ENCODE measurements at places on chromosomes 16 and 17. TPM values are rescaled to one million over a fixed set of nuclear protein-coding genes. Genes with fewer than 3 reads are reported as not detected.
A peak's percentile ranks its signal among the peaks of the same experiment; 100 is the strongest.

ITGB4 gene
- 50.8 TPM for total RNA-seq

GRCh38 chr16:50244504-50245416 lies 21.6 kb upstream of the ADCY7 start:
- peak overlapping the region; percentile 47 for H3K4me3 ChIP-seq
- peaks cover 14% of the 10 kb centered on the region for H3K4me1 ChIP-seq
- H3K27ac ChIP-seq, result peak overlapping the region; percentile 89
- no peaks in the 10 kb centered on the region for H3K36me3 ChIP-seq

- H3K27ac ChIP-seq, result no peak overlapping the region
- no peaks in the 10 kb centered on the region for H3K27me3 ChIP-seq
- peaks cover 16% of the 10 kb centered on the region for H3K4me1 ChIP-seq
- DNase-seq, result no peak
- peaks cover 5% of the 10 kb centered on the region for H3K36me3 ChIP-seq
Measured at GRCh38 chr16:87415441-87415840, 23.3 kb downstream of the MAP1LC3B start.

ESRP2 gene
- 109 TPM for total RNA-seq

CASKIN1 gene
- 6.6 TPM for total RNA-seq

- DNase-seq, result no peak
- H3K4me3 ChIP-seq, result no peak overlapping the region
- no peaks in the 10 kb centered on the region for H3K36me3 ChIP-seq
- H3K4me1 ChIP-seq, result peaks cover 58% of the 10 kb centered on the region
- H3K27ac ChIP-seq, result peak overlapping the region; percentile 46
Measured at GRCh38 chr17:76642032-76642561, 1.5 kb downstream of the ST6GALNAC1 start.

ASIC2 gene
- total RNA-seq, result not detected

GRCh38 chr16:29645694-29646187 lies 17.3 kb upstream of the SPN start:
- H3K27ac ChIP-seq, result no peak overlapping the region
- no peaks in the 10 kb centered on the region for H3K27me3 ChIP-seq
- no peaks in the 10 kb centered on the region for H3K36me3 ChIP-seq
- peak; percentile 72 for DNase-seq
- H3K4me1 ChIP-seq, result peaks cover 8% of the 10 kb centered on the region
- H3K4me3 ChIP-seq, result no peak overlapping the region

DNA sequence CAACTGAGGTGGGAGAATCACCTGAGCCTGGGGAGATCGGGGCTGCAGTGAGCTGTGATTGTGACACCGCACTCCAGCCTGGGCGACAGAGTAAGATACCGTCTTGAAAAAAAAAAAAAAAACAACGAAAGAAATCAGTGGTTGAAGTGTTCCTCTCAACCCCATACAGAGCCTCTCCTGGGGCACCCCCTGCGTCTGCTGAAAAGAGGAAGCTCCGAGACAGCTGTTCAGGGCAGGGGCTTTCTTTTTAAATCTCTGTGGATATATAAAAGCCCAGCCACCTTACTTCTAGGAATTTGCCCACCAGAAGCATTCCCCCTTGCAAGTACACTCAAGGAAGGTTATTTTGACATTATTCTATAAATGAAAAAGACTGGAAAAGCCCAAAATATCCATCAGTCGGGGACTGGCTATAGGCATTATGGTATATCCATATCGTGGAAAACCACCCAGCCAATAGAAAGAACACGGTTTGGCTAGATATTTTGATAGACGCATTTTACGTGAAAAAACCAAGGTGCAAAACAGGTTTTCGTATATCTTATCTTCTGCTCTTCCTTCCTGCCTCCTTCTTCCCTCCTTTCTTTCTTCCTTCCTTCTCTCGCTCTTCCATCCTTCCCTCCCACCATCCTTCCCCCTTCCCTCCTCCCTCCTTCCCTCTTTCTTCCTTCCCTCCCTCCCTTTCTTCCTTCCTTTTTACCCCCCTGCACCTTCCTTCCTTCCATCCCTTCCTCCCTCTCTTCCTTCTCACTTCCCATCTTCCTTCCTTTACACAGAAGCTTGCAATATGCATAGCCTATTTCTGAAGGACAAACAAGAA lies 9.2 kb upstream of the CCL22 start:
- no peaks in the 10 kb centered on the region for H3K4me1 ChIP-seq
- H3K27me3 ChIP-seq, result no peaks in the 10 kb centered on the region
- no peak overlapping the region for H3K27ac ChIP-seq
- no peak for DNase-seq
- H3K36me3 ChIP-seq, result no peaks in the 10 kb centered on the region

DNA sequence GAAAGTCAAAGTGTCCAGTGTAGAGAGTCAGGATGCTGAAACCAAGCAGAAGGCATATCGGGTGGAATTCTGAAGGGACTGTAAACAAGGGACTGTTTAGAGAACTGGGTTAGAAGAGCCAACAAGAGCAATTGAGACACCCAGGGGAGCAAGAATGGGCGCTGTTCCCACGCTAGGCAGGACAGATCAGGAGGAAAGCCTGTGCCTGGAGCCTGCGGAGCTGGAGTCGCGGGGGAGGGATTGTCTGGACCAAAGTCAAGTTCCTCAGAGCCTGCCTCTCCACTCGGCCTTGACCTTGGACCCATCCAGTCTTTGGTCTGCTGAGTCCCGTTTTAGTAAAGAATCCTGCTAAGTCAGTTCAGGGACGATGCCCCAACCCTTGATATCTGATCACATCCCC lies 14.7 kb upstream of the KLHL36 start:
- DNase-seq, result no peak
- H3K4me1 ChIP-seq, result no peaks in the 10 kb centered on the region
- no peak overlapping the region for H3K27ac ChIP-seq
- no peak overlapping the region for H3K4me3 ChIP-seq
- no peaks in the 10 kb centered on the region for H3K27me3 ChIP-seq

SLFN13 gene
- total RNA-seq, result not detected

- H3K27me3 ChIP-seq, result no peaks in the 10 kb centered on the region
- no peak overlapping the region for H3K27ac ChIP-seq
- DNase-seq, result no peak
- H3K4me1 ChIP-seq, result peaks cover 10% of the 10 kb centered on the region
Measured at GRCh38 chr17:57694051-57694450, 51.0 kb downstream of the CCDC182 start.

- peaks cover 24% of the 10 kb centered on the region for H3K4me1 ChIP-seq
- H3K36me3 ChIP-seq, result no peaks in the 10 kb centered on the region
- no peaks in the 10 kb centered on the region for H3K27me3 ChIP-seq
- DNase-seq, result no peak
- no peak overlapping the region for H3K4me3 ChIP-seq
Measured at GRCh38 chr16:13634959-13635358, 285.0 kb upstream of the ERCC4 start.

- no peak for DNase-seq
- no peak overlapping the region for H3K4me3 ChIP-seq
- no peak overlapping the region for H3K27ac ChIP-seq
Measured at GRCh38 chr16:25568991-25569390, 122.8 kb upstream of the HS3ST4 start.

KRTAP3-1 gene
- 7.9 TPM for total RNA-seq

ABCC11 gene
- 0.21 TPM for total RNA-seq

- H3K27me3 ChIP-seq, result no peaks in the 10 kb centered on the region
- H3K4me1 ChIP-seq, result no peaks in the 10 kb centered on the region
- no peak overlapping the region for H3K27ac ChIP-seq
- DNase-seq, result no peak
- no peaks in the 10 kb centered on the region for H3K36me3 ChIP-seq
Measured at GRCh38 chr16:88083582-88083981, 132.3 kb downstream of the BANP start.

ZPBP2 gene
- not detected for total RNA-seq

GRCh38 chr16:20614186-20615141 lies 38.3 kb upstream of the ACSM2B start:
- H3K27me3 ChIP-seq, result no peaks in the 10 kb centered on the region
- DNase-seq, result no peak
- H3K36me3 ChIP-seq, result no peaks in the 10 kb centered on the region
- no peak overlapping the region for H3K27ac ChIP-seq
- no peaks in the 10 kb centered on the region for H3K4me1 ChIP-seq
- H3K4me3 ChIP-seq, result no peak overlapping the region

CA4 gene
- total RNA-seq, result not detected

TPSG1 gene
- total RNA-seq, result not detected

GRCh38 chr16:69085032-69085695 lies 20.3 kb upstream of the HAS3 start:
- peaks cover 12% of the 10 kb centered on the region for H3K4me1 ChIP-seq
- H3K4me3 ChIP-seq, result no peak overlapping the region
- H3K36me3 ChIP-seq, result no peaks in the 10 kb centered on the region
- H3K27ac ChIP-seq, result no peak overlapping the region
- DNase-seq, result no peak
- no peaks in the 10 kb centered on the region for H3K27me3 ChIP-seq

DNA sequence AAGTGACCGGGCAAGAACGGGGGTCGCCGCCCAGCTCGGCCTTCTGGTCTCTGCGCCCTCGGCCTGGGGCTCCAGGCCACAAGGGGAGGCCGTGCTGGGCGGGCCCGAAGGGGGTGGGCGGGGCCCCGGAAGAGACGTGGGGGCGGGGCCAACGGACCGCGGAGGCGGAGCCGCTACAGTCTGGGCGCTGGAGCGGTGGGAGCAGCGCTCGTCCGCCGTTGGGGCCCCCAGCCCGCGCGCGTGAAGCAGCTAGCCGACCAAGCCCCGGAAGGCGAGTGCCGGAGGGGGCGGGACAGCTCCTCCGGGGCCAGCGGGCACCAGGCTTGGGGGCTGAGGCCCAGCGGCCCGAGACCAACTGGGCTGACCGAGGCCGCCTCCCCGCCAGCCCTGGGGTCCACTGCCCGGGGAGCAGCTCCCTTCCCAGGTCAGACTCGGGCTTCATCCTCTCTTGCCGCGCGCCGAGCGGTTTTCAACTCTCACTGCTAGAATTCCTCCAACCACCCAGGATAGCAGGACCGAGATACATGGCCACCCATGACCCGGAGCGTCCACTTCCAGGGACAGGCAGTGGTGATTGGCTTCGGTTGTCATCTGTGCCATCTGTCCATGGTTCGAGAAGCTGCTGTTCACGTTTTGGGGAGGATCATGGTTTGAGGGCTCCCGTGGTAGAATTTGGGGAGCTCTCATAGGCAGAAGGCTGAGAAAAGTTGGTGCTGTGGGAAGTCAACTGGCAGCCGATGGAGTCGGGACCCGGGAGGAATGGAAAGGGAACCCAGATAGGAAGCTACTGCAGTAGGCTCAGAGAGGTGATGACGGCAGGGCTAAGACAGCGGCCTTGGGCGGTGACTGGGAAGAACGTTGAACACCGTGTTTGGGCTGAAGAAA lies 44.6 kb upstream of the LCMT1 start:
- H3K36me3 ChIP-seq, result no peaks in the 10 kb centered on the region
- H3K27me3 ChIP-seq, result no peaks in the 10 kb centered on the region
- H3K27ac ChIP-seq, result peak overlapping the region; percentile 91
- H3K4me3 ChIP-seq, result peak overlapping the region; percentile 54

DLG4 gene
- total RNA-seq, result 1.8 TPM

DNA sequence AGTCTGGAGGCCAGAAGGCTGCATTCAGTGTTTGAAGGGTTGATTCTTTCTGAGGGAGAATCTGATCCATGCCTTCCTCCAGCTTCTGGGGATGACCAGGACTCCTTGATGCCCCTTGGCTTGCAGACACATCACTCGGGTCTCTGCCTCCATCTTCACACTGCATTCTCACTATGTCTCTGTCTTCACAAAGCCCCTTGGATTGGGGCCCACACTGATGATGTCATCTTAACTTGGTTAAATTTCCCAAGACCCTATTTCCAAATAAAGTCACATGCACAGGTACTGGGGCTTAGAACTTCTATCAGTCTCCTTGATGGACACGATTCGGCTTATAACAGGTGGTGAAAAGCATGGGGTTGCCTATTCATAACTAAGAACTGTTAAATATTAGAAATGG lies 112.1 kb upstream of the MYOCD start:
- H3K4me3 ChIP-seq, result no peak overlapping the region
- no peak for DNase-seq
- no peaks in the 10 kb centered on the region for H3K27me3 ChIP-seq
- H3K4me1 ChIP-seq, result no peaks in the 10 kb centered on the region

GEMIN4 gene
- total RNA-seq, result 19.1 TPM

COX6A2 gene
- not detected for total RNA-seq

DNA sequence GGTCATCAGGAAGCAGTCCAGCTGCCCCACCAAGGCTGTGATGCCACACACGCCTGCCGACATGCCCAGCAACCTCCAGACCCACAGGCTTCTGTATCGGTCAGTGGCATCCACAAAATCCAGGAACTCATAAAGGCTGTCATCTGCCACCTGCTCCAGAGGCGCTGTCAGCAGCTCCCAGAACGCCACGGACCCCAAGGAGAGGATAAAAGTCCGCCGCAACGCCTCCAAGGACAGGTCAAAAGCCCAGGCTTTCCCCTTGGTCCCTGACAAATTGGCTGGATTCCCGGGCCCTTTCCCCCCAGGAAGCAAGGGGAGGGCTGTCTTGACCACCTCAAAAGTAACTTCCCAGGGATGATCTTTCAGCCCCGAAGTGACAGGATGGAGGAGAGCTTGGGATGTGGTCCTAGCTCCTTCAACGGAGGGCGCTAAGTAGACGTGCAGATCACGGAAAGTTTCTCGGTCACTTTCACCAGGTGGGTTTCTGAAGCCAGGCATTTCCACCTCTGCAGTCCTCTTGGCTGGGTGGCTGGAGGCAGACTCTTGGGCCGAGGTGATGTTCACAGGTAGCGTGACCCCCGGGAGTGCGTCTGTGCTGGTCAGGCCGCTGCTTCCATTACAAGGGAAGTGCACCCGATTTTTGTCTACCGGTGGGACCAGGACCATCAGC lies 854 bp downstream of the MFSD6L start:
- no peak overlapping the region for H3K4me3 ChIP-seq
- no peak for DNase-seq
- H3K27me3 ChIP-seq, result no peaks in the 10 kb centered on the region
- no peak overlapping the region for H3K27ac ChIP-seq
- no peaks in the 10 kb centered on the region for H3K4me1 ChIP-seq

- DNase-seq, result no peak
- no peak overlapping the region for H3K4me3 ChIP-seq
- H3K27me3 ChIP-seq, result no peaks in the 10 kb centered on the region
- no peak overlapping the region for H3K27ac ChIP-seq
Measured at GRCh38 chr16:82016964-82017363, 5.7 kb upstream of the SDR42E1 start.

GRCh38 chr17:80441598-80442322 lies 26.8 kb downstream of the ENDOV start:
- no peak for DNase-seq
- H3K27me3 ChIP-seq, result no peaks in the 10 kb centered on the region
- no peaks in the 10 kb centered on the region for H3K36me3 ChIP-seq
- H3K27ac ChIP-seq, result no peak overlapping the region
- H3K4me3 ChIP-seq, result no peak overlapping the region
- H3K4me1 ChIP-seq, result no peaks in the 10 kb centered on the region

ZNF276 gene
- total RNA-seq, result 28.1 TPM

- H3K4me1 ChIP-seq, result no peaks in the 10 kb centered on the region
- no peaks in the 10 kb centered on the region for H3K36me3 ChIP-seq
- no peak for DNase-seq
- no peak overlapping the region for H3K4me3 ChIP-seq
- H3K27me3 ChIP-seq, result no peaks in the 10 kb centered on the region
Measured at GRCh38 chr16:73794994-73795393, 501.6 kb upstream of the PSMD7 start.

DNA sequence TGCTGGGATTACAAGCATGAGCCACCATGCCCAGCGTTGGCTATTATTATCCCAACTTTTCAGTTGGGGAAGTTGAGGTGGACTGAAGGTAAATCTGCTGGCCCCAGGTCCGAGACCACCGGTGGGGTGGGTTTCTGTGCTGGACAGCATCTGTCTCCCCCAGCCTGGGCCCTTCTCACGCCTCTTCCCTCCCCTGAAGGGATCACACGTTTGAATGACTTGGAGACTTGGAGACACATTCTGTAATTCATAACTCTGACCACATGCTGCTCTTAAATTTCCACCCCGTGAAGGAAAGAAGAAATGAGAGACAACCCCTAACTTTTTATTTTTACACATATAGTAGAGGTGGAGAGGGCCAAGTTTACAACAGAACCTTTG lies 109.8 kb downstream of the MSI2 start:
- H3K4me1 ChIP-seq, result peaks cover 63% of the 10 kb centered on the region
- no peaks in the 10 kb centered on the region for H3K36me3 ChIP-seq
- H3K27ac ChIP-seq, result peak overlapping the region; percentile 96
- DNase-seq, result no peak
- no peak overlapping the region for H3K4me3 ChIP-seq
